Brain (organoid and tissue), 16 donors: ENCODE measurements at places on chromosomes 1 and 21.
A peak's percentile ranks its signal among the peaks of the same experiment; 100 is the strongest.

- no peak for DNase-seq
Measured at GRCh38 chr1:14332158-14332557, 266.3 kb upstream of the KAZN start.

- DNase-seq, result no peak
Measured at GRCh38 chr1:78284354-78284753, 206.4 kb upstream of the PTGFR start.

DNA sequence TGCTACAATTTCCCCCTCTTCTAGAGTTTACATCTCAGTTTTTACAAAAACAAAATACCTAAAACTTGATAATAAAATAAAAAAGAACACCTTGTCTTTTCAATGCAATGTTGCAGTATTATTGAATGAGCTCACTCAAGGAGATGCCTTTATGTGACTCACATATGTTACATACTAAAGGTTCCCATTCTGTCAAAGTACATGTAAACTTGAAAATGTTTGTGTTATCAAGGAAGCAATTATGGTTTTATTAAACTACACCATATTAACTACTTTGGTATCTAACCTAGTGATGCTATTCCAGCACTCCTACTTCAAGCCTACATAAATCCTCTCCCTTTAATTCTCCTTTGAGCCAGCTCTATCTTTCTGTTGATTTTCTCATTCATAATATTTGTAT lies 658.3 kb downstream of the PTPRC start:
- DNase-seq, result no peak

DNA sequence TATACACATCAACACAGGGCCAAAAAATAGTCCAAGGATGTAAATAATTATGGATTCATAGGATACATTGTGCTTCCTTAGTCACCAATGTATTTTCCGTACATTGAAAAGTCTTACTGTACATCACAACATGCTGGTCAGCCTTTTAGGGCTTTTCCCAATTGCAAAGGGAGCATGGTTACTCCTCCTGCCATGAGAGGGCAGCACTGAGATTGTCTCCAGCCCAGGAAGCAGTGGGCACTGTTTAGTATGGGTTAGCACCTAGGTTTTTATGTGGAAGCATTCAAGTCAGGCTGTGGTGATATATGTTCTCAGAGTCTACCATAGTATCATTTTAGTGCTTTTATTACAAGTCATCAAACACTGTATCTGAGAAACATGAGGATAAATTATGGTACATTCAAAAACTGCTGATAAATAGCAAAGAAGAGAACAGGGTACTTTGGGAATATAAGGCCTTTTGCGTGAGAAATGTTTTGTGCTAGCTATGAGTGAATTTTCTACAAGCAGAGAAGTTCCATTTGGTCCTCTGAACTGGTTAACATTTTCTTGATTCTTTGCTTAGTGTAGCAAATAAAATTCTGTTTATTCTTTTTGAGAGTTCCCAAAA lies 34.0 kb downstream of the ST6GALNAC5 start:
- DNase-seq, result peak; percentile 27

DNA sequence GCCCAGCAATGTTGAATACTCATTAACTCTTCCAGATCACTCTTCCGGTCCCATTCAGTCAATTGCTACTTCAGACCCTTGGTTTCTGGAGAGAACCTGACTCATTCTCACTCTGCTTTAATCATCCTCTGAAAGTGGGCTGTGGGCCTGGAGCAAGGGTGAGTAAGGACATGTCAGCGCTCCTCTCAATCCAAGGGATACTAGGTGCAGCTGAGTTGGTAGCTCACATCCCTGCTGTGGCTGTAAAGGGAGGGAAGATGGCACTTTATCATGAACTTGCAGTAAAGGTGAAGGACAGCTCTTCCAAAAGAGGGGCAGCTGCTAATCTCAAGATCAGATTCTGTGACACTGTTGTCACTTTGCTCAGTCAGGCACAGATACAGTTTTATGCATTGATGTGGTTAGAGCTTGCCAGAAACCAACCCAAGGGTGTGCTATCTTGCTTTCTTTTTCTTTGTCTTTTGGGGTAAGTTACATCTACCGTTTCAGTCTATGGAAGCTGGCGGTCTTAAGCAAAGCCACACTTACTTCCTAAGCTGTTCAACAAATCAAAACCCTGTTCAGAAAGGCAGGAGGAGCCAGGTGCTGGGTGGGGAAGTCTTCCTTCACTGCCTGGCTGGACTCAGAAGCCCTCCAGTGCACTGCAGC lies 26.5 kb upstream of the NTPCR start:
- no peak for DNase-seq

- peak; percentile 67 for DNase-seq
Measured at GRCh38 chr1:23524716-23525401, 6.2 kb downstream of the E2F2 start.

- DNase-seq, result no peak
Measured at GRCh38 chr1:64811131-64811530, 66.3 kb downstream of the RAVER2 start.

DNA sequence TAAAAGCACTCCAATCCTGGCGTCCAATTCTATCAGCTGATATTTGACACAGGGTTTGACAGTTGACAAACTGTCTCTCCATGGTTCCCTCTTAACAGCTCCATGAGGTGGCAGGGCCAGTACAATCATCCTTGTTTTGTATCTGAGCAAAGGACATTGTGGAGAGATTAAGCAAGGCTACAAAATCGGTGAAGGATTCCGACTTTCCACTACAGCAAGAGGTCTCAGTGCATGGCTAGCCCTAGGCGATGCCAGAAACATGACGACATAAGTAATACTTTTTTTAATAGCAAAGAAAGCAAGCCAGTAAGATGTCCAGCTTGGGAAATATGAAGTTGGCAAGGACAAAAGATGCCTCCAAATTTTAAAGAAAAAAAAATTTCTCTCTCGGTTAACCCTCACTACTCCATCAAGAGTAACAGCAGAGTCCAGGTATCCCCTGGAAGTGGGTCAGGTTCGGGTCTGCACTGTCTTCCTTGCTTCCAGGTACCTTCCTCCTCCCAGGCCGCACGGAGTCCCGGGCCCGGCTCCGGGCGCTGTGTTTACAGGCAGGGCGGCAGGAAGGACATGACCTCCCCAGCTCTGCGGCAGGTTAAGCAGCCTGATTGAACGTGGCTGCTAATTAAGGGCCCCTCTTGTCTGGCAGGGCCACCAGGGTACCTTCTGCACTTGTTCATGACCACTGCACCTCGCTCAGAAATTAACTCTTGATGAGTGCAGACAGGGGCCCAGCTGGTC lies 106.1 kb downstream of the SIM2 start:
- no peak for DNase-seq

DNA sequence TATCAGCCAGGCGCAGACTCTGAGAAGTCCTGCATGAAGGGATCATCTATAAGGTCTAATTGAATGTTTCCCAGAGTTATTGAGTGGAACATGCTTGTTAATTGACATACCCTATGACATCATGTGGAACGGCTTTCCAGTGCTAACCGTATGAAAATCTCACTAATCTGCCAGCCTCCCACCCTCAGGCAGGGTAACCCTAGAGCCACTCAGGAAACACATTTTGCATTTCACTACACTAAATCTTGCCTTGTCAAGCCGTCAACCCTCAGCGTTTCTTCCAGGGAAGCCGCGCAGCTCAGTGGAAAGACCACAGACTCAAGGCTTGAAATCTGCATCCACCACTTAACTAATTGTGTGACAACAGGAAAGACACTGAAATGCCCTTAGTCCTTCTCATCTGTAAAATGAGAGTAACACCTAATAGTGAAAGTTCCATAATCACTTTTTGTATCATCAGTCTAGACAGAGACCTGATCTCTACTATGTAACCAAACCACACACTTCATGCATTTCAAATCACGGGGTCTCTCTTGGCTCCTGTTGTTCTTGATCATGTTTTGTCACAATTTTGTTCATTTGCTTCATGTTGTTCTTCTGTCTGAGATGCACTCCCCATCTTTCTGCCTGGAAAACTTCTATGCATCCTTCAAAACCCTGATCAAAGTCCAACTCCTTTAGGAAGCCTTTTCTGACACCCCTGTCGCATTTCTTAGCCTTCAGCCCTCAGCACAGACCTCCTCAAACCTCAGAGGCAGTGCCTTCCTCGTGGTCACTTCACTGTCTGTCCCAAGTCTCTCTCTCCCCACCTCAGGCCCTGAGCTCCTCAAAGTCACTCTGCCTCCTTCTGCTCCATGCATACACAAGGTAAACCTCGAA lies 246.5 kb downstream of the TOMM20 start:
- DNase-seq, result no peak

GRCh38 chr1:164625004-164625617 lies 66.1 kb downstream of the PBX1 start:
- no peak for DNase-seq
